ACHN (cell line): ENCODE measurements at places on chromosomes 11 and 22.

DNA sequence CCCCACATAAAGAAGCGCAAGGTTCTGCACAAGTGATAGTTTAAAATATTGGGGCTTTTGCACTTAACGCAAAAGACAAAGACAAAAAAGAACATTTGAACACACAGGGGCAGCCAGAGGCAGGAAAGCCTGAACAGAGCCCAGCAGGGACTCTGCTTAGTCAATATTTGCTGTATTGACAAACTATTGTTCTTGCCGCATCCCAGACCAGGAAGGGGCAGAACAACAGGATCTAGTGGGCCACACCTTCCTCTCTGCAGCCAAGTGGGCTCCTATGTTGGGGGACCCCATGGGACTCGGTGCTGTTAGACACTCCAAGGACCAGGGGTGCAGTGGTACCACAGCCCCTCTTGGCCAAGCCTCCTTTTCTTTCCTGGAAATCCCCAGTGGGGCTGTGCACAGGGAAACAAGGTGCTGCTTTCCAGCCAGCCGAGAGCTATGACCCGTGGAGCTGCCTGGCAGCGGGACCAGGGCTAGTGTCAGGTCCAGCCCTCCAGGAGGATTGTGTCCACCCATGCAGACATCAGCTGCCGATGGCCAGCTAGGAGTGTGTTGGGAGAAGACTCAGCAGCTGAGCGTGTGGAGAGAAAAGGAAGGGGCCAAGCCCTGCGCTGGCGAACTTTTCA lies 43.3 kb upstream of the ANO1 start:
- no peak for DNase-seq

DNA sequence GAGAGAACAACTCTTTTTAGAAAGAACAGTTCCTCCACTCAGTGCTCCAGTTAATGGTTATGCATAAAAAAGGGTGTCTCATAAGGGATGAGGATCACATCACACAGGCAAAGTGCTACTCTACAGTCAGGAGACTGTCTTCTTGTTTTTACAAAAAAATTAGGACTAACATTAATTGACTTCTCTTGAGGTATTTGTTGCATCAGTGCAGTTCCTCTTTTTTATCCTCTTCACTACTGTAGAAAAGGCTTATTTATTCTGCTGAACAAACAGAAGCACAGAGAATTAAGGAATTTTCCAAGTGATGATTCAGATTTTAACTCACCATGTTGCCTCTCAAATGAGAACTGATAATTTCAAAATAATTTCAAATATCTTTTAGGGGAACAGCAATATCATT lies 1.9 kb downstream of the MMP8 start:
- DNase-seq, result no peak

DNA sequence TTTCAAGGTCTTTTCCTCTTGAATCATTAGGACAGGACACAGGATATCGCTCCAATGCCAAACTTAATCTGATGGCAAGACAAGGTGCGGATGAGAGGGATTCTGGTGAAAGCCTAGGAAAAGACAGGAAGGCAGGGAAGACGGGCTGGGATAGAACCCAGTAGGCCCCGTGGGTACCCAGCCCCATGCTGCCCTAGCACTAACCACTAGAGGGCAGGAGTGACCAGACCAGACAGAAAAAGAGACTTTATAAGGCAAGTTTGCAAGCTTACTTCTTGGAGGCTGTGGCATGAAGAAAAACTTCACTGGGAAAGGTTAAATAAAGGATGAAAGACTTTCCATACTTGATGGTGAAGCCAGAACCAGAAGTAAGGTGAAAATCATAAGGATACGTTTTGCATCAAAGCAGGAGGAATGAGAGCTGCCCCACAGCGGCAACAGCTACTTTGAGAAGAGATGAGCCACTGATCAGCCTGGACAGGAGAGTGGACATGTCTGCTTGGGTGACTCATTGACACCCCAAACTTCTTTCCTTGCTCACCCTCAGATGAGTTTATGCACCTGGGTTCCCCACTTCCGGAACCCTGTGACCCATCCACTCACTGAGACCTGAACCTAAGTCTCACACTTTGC lies 39.8 kb downstream of the SYN3 start:
- peak; percentile 39 for DNase-seq

DNA sequence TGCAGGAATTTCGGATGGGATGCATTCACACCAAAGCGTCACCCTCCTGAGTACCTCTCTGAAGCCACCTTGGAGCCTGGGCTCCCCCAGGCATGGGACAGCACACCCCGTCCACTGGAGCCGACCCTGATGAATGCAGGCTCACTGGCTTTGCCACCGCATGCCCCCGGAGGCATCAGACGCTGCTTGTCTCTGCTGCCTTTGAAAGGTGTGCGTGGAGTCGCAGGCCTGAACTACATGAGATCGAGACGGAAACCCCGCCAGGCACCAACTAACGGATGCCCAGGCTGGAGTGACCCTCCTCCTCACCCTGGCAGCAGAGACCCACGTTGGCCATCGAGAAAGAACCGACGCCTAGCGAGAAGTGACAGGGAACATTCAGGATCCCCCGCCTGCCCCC lies 22.5 kb downstream of the KRTAP5-5 start:
- no peak for DNase-seq

DNA sequence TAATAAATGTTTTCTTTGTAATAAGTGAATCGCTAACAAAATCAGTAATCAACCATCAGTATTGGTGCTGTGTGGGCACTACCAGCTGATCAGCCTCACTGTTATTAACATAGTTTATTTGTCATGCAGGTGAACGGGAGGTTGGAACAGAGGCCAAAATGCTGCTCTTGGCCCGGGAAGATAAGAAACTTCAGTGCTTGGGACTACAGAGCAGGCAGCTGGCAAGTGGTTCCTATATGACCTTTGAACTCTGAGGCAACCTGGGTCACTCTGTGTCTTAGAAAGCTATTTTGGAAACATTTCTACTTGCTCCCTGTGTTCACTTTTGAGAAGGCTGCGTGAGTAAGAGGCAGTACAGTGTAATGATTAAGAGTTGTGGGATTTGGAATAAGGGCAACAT lies 36.5 kb upstream of the DNAJB13 start:
- no peak for DNase-seq

DNA sequence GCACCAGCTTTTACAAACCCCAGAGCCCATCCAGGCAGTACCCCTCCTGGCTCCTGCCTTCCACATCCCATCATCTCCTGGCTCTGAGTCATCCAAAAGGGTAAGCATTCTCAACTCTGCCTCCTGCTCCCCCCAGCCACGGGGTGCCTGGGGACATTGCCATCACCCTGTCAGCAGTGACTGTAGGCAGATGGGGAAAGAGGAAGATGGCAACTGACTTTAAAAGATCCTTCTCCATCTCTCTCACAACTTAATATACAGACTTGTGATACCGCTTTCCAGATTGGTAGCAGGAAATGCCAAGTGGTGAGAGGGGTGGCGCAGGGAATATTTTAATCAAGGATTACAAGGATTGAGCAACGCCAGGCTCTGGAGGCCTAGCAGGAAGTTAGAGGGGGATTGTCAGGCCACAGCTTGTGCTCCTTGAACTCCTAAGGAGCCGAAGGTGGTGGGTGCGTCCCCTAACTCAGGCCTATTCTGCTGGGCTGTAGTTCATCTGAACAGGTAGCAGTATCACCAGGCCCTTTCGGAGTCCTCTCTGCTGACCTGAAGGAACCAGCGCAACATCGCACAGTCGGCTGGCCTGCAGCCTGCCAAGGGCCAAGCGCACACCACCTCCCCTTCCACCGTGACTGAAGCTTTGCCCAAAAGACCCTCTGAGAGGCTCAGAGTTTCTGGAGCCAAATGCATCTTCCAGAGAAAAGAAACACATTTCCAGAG lies 83.3 kb downstream of the ZC3H12C start:
- DNase-seq, result no peak

DNA sequence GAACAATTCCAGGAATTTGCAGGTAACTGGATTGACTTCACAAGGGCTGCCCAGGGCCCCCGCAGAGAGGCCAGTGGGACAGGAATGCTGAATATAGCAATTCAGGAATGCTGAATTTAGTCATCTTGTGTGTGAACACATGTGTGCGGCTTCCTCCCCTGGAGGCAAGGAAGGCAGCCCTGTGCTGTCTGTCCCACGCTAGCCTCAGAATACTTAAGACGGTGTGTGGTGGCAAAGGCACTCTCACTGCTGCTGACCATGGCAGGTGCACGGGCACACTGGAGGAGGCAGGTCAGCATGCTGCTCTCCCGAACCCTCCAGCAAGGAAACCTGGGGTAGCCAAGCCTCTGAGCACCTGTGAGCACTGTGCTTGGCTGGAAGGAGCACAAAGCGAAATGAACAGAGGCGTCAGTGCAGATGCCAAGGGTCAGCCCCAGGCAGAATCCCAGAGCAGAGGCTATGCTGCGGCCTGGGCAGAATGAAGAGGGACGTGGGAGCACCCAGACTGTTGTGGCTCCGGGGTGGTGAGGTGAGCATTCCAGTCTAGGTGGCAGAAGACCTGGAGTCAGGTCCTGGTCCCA lies 2.7 kb downstream of the GNAZ start:
- no peak for DNase-seq

DNA sequence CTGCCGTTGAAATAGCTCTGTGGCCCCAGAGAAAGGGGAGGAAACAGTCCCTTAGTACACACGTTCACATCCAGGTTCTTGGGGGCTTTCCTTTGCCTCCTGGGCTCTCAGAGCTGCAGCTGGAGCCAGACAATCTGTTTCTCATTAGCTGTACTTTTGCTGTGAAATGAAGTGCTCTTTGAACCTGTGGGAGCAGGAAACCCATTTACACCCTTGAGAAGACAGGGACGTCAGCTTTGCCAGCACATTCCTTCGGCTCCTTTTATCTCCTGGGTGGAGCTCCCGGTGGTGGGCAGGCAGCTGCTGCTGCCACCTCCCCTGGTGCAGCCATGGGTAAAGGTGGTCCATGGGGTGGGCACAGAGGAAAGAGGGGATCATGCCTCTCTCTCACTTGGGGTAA lies 80.6 kb upstream of the TIMP3 start:
- DNase-seq, result no peak

- DNase-seq, result no peak
Measured at GRCh38 chr11:120811731-120812130, 212.2 kb upstream of the TBCEL start.

- no peak for DNase-seq
Measured at GRCh38 chr11:121385688-121386087, 66.4 kb upstream of the SORL1 start.

DNA sequence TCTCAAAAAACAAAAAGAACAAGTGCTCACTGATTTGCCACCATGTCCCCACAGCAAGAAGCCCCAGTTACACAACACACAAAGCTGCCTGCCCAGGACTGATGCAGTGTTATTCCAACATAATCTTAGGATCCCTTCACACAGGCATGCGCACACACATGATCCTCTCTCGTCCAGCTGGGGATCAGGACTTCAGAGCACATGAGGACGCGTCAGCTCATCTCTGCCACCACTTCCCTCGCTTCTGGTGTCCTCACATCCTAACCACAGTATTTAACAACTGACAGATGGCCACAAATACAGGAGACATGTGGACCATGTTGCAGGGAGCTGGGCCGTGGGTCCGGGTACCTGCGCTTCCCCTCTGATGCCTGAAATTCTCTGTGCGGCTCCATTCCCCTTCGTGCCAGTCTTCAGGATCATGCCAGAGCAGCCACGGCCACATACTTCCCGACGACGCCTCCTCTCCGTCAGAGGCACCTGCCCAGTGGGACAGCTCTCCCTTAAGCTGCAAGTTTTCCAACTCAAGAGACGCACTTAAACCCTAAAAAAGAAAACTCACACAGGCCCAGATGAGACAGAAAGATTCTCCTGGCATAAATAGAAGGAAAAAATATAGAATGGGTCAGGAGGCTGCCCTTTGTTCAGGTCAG lies 68.3 kb downstream of the PACSIN2 start:
- no peak for DNase-seq

GRCh38 chr22:27993774-27994350 lies 74.8 kb upstream of the PITPNB start:
- no peak for DNase-seq

DNA sequence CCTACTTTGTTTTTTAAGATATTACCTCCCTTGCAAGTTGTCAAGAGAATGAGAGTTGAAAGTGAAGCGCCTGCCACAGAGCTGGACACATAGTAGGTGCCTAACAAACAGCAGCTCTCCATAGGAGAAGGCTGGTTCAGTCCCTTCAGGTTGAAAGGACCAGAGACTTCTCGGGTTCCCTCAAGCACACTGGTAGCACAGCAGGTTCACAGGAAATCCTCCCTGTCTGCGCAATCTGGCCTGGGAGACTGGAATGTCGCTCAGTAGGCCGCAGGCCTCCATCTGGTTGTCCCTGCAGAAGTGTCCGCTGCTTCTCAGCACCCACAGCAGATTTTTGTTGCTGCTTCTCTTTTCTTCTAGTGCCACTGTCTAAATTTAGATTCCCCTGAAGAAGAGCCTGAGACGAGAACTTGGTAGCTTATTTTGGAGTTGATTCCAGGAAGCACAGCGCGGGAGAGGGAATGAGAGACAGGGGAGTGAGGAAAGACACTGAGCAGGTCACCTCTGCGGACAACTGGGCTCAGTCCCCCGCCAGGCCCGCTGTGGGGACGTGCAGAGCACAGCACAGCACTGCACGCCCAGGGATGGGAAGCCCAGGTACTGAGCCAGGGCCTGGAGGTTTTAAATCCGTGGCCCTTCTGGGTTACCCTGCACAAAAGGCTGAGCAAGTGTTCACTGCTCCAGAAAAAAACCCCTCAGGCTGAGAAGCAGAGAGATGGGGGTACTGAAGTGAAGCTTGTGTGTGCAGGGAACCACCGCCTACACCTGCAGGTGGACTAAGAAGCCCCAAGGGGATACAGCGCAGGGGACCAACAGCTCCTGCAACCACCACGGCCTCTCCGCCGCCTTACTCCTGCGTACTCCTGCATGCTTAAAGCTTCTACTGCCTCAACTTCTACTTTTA lies 31.6 kb downstream of the RBX1 start:
- no peak for DNase-seq
